ENCODE measurements at places on chromosomes 16 and 17. TPM values are rescaled to one million over a fixed set of nuclear protein-coding genes. Genes with fewer than 3 reads are reported as not detected.

DNA sequence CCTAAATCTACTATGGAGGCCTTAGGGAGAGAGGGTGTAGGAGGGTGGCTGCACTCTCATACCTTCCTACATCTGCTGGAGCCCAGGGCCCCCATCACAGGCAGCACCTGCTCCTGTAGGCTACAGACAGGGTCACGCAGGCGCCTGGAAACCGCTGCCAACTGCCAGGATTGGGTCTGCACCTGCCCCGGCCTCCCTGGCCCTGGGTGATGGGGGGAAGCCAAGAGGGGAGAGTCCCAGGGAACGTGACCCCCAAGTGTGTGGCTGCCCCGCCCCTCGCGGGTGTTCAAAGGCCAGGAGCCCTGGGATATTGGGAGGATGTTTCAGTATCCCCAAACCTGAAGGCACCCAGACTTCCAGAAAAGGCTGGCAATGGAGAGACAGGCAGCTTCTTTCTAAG is 5.6 kb upstream of the TEX19 start:
- no peaks in the 10 kb centered on the region for H3K36me3 ChIP-seq
- peaks cover 3% of the 10 kb centered on the region for H3K27me3 ChIP-seq
- no peak overlapping the region for H3K27ac ChIP-seq
- peaks cover 8% of the 10 kb centered on the region for H3K4me1 ChIP-seq
- H3K4me3 ChIP-seq, result no peak overlapping the region
- DNase-seq, result no peak

DNA sequence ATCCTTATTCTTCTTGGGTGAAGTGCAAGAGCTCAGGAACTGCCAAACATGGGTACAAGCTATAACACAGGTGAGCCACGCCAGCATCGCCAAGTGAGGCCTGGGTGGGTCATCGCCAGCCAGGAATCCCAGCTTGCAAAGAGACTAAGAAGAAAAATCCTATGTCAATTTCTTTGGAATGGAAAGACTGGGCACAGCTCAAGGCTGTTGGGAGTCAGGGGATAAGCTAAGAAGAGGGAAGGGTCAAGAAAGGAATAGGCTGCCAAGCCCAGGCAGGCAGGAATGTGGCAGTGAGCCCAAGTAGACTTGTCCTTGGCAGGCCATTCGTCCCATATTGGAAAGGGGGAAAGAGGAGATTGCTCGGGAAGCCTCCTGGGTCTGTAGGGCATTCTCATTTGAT is 191.4 kb upstream of the CDH5 start:
- peaks cover 4% of the 10 kb centered on the region for H3K4me1 ChIP-seq
- no peak for DNase-seq
- H3K4me3 ChIP-seq, result no peak overlapping the region
- H3K36me3 ChIP-seq, result peaks cover 2% of the 10 kb centered on the region
- peaks cover 2% of the 10 kb centered on the region for H3K27me3 ChIP-seq

GRCh38 chr17:76427501-76428231 is 25.3 kb downstream of the UBE2O start:
- no peaks in the 10 kb centered on the region for H3K27me3 ChIP-seq
- peaks cover 23% of the 10 kb centered on the region for H3K4me1 ChIP-seq
- no peak for DNase-seq
- peak overlapping the region; percentile 52 for H3K27ac ChIP-seq
- H3K4me3 ChIP-seq, result no peak overlapping the region

GRCh38 chr17:9322326-9322725 is 253.3 kb downstream of the STX8 start:
- no peaks in the 10 kb centered on the region for H3K27me3 ChIP-seq
- no peak for DNase-seq
- H3K27ac ChIP-seq, result no peak overlapping the region
- no peak overlapping the region for H3K4me3 ChIP-seq

- H3K27ac ChIP-seq, result no peak overlapping the region
- no peaks in the 10 kb centered on the region for H3K27me3 ChIP-seq
Measured at GRCh38 chr17:12603566-12603965, 62.1 kb upstream of the MYOCD start.

DNA sequence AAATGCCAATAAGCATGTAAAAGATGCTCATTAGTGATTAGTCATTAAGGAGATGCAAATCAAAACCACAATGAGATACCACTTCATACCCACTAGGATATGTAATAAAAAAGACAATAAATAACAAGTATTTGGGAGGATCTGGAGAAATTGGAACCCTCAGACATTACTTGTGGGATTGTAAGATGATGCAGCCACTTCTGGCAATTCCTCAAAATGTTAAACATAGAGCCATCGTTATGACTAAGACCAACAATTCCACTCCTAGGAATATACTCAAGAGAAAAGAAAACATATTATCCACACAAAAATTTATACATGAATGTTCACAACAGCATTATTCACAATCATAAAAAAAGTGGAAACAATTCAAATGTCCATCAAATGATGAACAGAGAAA is 336.2 kb upstream of the PMFBP1 start:
- no peak overlapping the region for H3K4me3 ChIP-seq
- no peaks in the 10 kb centered on the region for H3K4me1 ChIP-seq
- H3K27me3 ChIP-seq, result no peaks in the 10 kb centered on the region

DNA sequence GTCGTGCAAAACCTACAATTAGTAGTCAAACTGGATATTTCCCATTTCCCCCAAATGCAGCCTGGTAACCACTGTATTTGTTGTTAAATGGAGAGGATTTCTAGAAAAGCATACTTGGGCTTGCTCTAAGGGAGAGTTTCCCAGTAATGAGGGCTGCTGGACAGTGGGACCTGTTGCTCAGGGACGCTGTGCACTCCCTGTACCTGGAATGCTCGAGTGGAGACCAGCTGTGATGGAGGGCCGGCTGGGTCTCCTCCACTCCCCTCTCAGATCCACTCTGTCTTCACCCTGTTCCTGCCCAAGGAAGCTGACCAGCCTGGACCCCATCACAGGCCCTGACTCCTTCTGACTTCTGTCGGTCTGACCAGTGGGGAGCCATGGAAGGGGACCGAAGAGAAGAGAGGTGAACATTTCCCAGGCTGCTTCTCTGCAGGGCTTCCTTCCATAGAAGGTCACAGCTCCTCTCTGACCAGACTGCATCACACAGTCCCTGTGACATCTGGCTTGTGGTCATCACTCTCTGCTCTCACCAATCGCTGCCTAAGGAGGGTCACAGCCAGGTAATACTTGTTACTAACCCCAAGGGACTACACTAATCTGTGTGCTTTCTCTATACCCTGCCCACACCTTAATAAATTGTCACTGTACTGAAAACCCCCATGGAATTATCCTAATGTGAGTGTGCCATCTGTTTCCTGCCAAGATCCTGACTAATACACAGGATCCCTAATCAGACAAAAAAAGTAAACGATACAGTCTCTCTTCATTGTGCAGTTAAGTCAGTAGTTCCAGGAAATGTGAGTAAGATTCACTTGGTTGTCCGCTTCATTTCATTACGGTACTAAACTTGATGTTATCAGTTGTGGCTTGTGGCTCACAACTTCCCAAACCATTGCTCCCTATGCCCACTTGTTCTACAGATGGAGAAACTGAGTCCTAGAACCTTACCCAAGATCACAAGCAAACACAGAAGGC is 102.4 kb downstream of the CCT6B start:
- no peak for DNase-seq
- H3K4me1 ChIP-seq, result no peaks in the 10 kb centered on the region
- H3K27me3 ChIP-seq, result peaks cover 21% of the 10 kb centered on the region
- no peaks in the 10 kb centered on the region for H3K36me3 ChIP-seq
- no peak overlapping the region for H3K27ac ChIP-seq
- H3K4me3 ChIP-seq, result no peak overlapping the region

DNA sequence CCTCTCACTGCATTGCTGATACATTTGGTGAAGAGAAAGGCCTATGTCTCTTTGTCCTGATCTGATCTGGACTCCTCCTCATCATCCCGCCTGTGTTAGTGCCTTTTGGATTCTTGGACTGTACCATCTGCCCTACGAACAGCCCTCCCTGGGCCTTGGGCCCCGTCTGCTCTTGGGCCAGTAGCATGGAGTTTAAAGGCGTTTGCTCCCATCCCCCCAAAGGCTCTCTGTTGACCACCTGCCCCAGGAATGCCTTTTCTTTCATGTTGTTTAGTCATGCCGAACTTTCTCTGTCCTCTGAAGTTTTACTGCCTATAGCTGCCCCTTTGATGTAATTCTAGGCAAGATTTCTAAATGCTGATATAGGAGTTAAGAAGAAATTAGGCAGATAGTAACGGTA is 30.9 kb upstream of the MEAK7 start:
- H3K27ac ChIP-seq, result no peak overlapping the region
- peaks cover 17% of the 10 kb centered on the region for H3K27me3 ChIP-seq
- no peaks in the 10 kb centered on the region for H3K4me1 ChIP-seq
- H3K36me3 ChIP-seq, result no peaks in the 10 kb centered on the region
- no peak for DNase-seq

DNA sequence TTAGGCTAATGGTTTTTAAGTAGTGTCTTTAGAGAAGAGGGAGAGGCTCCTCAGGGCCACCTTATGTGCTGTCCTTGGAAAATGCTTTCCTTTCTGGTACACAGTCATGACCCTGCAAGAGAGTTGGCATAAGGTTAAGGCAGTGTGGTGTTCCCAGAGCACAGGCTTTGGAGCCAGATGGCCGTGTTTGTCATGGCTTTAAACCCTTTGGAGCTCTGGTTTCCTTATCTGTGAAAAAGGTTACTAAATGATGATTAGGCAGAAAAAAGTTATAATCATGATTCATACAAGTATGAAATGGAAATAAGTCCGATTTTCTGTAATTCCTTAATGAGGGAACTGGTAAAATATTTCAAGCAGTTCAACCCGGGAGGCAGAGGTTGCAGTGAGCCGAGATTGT is 13.2 kb downstream of the UTP4 start:
- H3K4me1 ChIP-seq, result peaks cover 7% of the 10 kb centered on the region
- H3K36me3 ChIP-seq, result peaks cover 36% of the 10 kb centered on the region
- H3K27me3 ChIP-seq, result no peaks in the 10 kb centered on the region
- no peak for DNase-seq
- H3K4me3 ChIP-seq, result no peak overlapping the region

GRCh38 chr16:87846705-87847466 is 22.4 kb downstream of the SLC7A5 start:
- DNase-seq, result no peak
- H3K4me3 ChIP-seq, result no peak overlapping the region
- H3K36me3 ChIP-seq, result no peaks in the 10 kb centered on the region
- no peak overlapping the region for H3K27ac ChIP-seq
- H3K27me3 ChIP-seq, result no peaks in the 10 kb centered on the region

DNA sequence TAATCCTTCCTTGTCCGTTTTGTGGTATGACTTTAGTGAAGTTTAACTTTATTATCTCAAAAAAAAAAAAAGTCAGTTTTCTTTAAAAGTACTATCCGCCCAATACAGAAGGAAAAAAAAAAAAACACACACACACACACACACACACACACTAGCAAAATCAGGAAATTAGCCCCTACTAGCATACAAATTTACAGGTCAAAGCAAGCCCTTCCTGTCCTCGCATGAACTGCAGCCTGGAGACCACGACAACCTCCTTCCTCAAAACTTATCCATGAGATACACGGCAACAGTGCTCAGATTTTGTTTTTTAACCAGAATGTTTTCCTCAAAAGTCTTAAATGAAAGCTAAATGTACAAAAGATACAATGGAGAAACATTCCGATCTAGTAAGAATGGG is 16.2 kb downstream of the NCOR1 start:
- no peaks in the 10 kb centered on the region for H3K27me3 ChIP-seq
- peak overlapping the region; percentile 54 for H3K27ac ChIP-seq
- DNase-seq, result no peak
- peaks cover 4% of the 10 kb centered on the region for H3K36me3 ChIP-seq

DNA sequence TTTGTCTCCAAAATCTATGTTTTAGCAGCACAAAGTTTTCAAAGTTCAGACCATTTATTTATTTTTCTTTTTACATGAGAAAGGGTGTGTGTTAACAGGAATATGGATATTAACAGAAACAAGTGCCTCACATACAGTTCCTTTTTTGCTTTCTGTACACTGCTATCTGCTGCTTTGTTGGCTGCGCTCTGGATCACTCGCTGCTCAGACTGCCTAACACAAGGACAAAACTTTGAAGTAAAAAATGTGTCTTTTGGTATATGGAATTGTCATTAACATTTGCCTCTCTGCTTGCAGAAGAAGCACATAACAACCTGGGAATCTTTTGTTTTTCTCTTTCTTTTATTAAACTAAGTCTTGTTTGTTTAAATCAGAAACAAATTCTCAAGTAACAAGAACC is 262.8 kb downstream of the ZFHX3 start:
- H3K27me3 ChIP-seq, result peaks cover 34% of the 10 kb centered on the region
- peaks cover 10% of the 10 kb centered on the region for H3K4me1 ChIP-seq
- H3K36me3 ChIP-seq, result no peaks in the 10 kb centered on the region
- H3K4me3 ChIP-seq, result no peak overlapping the region
- no peak for DNase-seq

DNA sequence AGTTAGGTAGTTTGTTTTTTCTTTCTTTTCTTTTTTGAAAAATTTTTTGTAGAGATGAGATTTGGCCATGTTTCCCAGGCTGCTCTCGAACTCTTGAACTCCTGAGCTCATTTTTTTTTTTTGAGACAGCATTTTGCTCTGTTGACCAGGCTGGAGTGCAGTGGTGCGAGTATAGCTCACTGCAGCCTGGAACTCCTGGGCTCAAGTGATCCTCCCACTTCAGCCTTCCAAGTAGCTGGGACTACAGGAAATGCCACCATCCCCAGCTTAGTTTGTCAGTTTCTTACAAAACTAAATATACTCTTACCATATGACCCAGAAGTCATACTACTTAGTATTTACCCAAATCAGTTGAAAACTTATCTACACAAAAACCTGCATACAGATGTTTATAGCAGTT is 14.4 kb upstream of the FBXO47 start:
- H3K4me1 ChIP-seq, result peaks cover 3% of the 10 kb centered on the region
- no peak overlapping the region for H3K27ac ChIP-seq
- no peaks in the 10 kb centered on the region for H3K36me3 ChIP-seq
- DNase-seq, result no peak
- H3K4me3 ChIP-seq, result no peak overlapping the region

- H3K36me3 ChIP-seq, result no peaks in the 10 kb centered on the region
- no peak overlapping the region for H3K4me3 ChIP-seq
- H3K27ac ChIP-seq, result no peak overlapping the region
- no peaks in the 10 kb centered on the region for H3K27me3 ChIP-seq
- DNase-seq, result no peak
Measured at GRCh38 chr17:1783271-1783670, 21.4 kb downstream of the SERPINF1 start.

- H3K4me1 ChIP-seq, result no peaks in the 10 kb centered on the region
- no peaks in the 10 kb centered on the region for H3K36me3 ChIP-seq
- no peaks in the 10 kb centered on the region for H3K27me3 ChIP-seq
- DNase-seq, result no peak
Measured at GRCh38 chr17:71503710-71504465, 616.9 kb upstream of the SOX9 start.

DNA sequence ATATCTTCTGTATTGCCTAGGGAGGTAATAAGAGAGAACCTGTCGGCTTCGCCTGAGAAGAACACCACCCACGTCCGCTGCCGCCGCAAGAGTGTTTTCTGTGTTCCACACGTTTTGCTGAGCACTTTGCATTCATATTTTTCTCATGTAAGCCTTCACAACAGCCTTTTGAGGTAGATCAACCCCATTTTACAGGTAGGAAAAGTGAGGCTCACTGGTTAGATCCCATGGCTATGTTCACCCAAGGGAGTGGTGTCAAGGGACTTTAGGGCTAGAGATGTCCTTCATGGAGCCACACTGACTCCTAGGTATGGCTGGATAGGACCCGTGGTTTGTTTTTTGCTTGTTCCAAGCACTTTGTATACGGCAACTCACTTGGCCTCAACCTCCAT is 87.0 kb upstream of the LGALS9 start:
- no peak for DNase-seq
- no peaks in the 10 kb centered on the region for H3K36me3 ChIP-seq
- H3K4me3 ChIP-seq, result peak overlapping the region; percentile 67
- H3K27ac ChIP-seq, result peak overlapping the region; percentile 80

GRCh38 chr16:12298285-12298684 is 321.8 kb downstream of the SNX29 start:
- no peaks in the 10 kb centered on the region for H3K36me3 ChIP-seq
- no peak overlapping the region for H3K27ac ChIP-seq
- no peaks in the 10 kb centered on the region for H3K27me3 ChIP-seq
- no peak for DNase-seq
- H3K4me3 ChIP-seq, result no peak overlapping the region

Gene ADAMTS18
- total RNA-seq, result not detected

Gene GINS2
- 69.5 TPM for total RNA-seq

Gene SDK2
- 0.08 TPM for total RNA-seq

Measured in natural killer cell treated with Interleukin-12 subunit alpha and Interleukin-12 subunit beta and Interleukin-15 and Interleukin-18, amount 100 ng/mL, for 72 hours (primary cell).